ENCODE measurements at places on chromosomes 13 and 19. TPM values are rescaled to one million over a fixed set of nuclear protein-coding genes. Genes with fewer than 3 reads are reported as not detected.

The DCLK1 gene
- total RNA-seq: not detected

The RASGRP4 gene
- total RNA-seq: 19.3 TPM

The ADGRE2 gene
- 22.7 TPM for total RNA-seq

The CD79A gene
- 47.3 TPM for total RNA-seq

The ZNF443 gene
- total RNA-seq: 2.3 TPM

All from mononuclear cell (primary cell).